ENCODE measurements at places on chromosomes 2 and 18.

DNA sequence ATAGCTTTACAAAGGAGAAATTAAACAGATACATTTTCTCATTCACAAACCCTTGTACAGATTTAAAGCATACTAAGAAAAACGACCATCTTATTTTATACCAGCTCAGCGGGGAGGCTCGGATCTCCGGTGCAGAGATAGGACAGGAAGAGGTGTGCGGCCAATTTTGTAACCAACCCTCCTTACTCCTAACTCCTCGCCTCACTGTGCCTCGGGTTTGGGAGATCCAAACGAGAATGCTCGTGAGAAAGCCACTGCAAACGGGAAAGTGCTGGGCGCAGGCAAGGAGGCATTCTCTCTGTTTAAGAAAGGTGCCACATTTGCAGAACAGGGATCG, 1.2 kb downstream of the KDSR start:
- no peak for DNase-seq

DNA sequence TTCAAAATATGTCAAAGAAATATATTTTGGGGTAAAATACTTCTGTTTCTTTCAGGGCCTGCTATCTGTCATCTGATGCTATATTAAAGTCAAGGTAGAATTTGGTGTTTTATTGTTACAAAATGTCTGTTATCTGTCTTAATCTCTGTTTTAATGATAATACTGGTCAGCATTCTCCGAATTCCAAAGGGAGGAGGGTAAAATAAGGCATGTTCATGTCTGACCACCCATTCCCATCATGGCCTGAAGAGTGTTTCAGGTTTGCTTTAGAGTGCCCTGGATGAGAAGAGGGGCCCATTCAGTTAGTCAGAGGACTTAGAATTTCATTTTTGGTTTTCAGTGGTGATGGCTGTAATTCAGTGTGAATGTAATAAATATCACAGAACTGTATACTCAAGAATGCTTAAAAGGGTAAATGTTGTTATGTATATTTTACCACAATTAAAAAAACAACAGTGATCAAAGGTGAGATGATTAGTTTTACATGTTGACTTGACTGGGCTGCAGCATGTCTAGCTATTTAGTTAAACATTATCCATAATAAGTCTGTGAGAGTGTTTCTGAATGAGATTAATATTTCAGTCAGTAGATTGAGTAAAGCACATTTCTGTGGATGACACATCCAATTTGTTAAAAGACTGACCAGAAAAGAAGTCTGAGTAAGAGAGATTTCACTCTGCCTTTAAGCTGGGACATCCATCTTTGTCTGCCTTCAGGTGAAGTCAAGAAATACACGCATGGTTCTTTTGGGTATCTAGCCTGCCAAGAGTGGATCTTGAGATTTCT, 467.9 kb upstream of the SYT4 start:
- no peak for DNase-seq

DNA sequence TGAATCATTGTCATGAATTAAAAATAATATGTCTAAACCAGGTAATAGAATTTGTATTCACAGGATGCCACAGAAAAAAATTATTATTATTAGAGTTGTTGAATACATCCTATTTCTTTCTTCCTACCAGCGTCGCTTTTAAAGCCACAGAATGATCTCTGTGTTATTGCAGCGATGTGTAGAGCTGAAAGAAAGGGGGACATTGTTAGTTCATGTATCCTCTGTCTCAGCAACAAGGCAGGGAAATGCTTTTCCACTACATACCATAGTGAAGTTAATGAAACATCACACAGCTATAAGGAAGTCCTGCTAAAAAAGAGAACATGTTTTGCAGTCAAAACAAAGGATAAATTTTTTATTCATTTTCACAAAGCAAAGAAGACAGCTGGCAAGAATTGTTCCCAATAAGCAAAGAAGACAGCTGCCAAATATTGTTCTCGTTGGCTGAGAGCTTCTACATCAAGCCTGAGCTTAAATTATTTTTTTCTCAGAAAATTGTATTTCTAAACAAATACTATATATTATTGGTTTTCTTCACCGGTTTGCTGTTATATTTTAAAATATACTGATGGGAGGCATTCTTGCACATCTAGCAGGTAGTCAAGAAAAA, 1234.4 kb downstream of the SUCLG1 start:
- no peak for DNase-seq

DNA sequence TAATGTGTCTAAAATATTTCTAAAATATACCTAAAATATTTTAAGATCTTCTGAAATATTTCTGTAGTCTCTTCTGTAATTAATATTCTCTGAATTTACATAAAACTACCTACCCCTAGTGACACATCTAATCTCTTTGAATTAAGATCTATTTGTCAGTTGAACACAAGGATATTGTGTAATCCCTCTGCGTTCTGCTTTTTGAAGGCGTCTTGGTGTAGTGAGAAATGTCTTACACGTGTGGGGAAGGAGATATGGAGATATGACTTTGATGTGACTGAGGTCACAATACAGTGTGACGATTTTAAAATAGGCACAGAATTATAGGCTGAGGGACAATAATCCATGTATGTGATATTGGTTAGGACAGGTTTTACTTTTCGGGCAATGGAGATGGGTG, 79.8 kb downstream of the DOK6 start:
- no peak for DNase-seq

GRCh38 chr2:159614534-159615366, 1.6 kb downstream of the BAZ2B start:
- DNase-seq: no peak

- DNase-seq: no peak
Observed at GRCh38 chr2:73069855-73070642, 1.5 kb downstream of the SFXN5 start.

- no peak for DNase-seq
Observed at GRCh38 chr2:10316336-10316735, 13.6 kb downstream of the HPCAL1 start.

DNA sequence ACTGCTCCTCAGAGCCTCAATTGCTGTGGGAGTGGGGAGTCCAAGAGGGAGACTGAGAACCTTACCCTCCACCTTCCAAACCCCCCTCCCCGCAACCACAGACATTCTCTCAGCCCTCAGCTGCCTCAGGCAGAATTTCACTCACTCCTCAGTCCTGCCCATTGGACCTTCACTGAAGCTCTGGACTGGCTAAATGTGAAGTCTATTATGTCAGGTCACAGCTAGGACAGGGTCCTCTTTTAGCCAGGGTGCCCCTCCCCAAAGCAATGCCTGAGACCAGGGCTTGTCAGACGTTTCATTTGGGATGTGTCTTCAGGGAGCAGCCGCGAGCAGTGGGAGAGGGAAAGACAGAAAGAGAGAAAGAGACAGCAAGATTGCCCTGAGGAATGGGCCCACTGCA, 199.3 kb upstream of the CCDC68 start:
- DNase-seq: no peak

GRCh38 chr2:16053437-16054257, 113.3 kb downstream of the MYCN start:
- DNase-seq: no peak

DNA sequence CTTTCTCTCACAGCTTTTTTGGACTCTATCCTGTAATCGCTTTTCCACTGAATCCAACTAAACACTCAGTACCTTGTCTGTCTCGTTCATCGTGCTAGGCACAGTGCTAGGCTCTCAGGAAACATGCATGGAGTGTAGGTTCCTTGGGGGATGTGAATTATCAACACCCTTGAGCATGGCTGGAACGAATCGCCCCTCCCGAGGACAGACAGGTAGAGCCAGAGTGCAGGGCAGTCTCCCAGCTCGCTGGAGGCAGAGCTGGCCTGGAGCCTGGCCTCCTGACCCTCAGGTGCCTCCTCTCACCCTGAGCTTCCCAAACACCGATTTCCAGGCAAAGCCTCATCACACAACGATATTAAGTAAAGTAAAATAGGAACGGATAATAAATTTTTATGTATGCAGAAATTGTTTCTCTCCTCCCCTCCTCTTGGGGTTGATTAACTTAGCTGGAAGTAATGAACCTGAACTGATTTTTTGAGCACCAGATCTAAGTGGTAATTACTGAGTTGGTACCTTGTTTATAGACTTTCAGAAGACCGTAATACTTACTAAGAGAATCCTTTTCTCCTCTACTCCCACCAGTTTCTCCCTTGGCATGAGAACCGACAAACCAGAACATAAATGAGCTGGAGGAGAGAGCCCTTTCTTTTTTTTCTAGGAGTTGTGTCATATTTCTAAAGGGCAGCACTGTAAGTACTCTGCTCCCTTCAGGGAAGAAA, 90.5 kb downstream of the MSH2 start:
- DNase-seq: no peak

GRCh38 chr18:34691614-34692013, 18.5 kb upstream of the DTNA start:
- no peak for DNase-seq

- no peak for DNase-seq
Observed at GRCh38 chr2:23359631-23360567, 25.1 kb upstream of the KLHL29 start.

DNA sequence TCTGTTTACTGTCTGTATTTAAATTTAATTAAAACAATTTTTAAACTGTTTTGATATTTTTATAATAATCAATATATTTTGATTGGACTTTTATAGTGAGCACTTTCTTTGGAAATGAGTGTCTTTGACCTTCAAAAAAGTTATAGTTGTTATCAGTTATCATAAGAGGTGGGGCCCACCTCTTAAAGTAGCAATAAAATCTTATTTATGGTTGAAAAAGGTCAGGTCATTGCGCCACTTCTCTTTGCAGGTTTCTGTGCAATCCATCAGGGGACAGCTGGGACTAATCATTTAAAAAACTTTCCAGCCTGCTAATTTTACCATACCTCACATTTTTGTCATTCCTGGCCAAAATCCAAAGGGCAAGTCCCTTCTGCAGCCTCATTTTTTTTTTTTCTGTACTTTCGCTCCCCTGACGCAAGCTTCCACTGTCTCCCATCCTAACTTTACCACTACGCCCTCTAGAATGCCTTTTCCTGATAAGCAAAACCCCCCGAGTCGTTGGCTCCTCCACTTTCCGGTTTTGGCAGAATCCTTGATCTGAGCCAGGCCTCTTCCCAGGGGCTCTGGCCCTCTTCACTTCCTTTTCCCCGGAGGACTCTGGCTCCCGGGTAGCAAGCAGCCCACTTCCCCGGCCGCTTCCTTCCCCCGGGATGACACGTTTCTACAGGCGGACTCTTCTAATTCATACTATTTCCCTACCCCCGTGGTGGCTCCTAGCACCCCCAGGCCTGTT, 1.1 kb upstream of the SEH1L start:
- DNase-seq: no peak

GRCh38 chr2:63898839-63899238, 57.1 kb downstream of the UGP2 start:
- DNase-seq: no peak

DNA sequence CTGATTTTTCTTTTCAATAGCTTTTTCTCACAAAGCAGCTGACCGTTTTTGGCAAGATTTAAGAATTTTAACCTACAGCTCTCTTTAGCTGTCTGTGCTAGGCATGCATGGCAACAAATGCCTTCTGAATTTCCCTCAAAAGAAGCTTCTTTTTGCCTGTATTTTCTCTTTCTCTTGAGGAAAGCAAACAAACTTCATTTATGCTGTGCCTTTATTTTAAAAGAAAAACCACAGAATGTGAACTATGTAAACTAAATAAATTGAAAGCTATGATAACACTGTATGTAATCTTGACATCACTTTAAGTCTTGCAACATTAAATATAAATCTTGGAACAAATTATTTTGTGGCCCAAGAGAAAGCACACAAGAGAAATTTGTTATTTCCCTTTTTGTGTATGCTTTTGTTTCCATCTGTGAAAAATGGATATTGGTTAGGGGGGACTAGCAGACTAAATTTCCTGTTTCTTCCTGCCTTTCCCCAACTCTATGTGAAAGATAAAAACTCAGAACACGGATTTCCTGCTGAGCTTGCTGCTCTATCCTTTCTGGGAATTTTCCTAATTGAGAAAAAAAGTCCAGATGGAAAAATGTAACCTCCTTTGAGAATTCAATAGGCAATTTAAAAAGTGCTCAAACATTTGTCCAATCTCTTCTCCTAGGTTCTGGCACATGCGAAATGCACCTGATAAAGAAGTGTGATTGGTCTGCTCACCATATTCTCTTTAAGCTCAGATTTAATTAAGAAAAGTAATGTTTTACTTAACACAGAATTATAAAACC, 20.9 kb upstream of the TFPI start:
- DNase-seq: no peak

- no peak for DNase-seq
Observed at GRCh38 chr2:644871-645270, 32.3 kb downstream of the TMEM18 start.

GRCh38 chr2:190571686-190572085, 37.2 kb upstream of the NEMP2 start:
- no peak for DNase-seq

DNA sequence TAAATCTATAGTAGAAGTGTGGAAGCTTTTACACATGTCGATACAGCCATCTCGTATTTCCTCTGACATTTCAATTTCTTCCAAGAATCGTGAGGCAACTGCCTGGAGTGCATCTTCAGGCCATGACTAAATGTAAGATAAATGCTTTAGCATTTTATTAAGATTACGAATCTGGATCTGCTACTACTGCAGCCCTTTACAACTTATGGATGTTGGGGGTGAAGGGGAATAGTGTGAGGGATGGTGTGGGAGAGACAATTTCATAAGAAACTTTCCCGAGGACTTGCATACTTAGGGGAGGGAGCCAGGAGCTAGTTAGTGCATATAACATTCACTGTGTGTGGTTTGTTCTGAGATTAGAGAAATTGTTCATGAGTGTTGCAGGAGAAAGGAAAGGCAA, 204.8 kb downstream of the SLC39A10 start:
- no peak for DNase-seq

DNA sequence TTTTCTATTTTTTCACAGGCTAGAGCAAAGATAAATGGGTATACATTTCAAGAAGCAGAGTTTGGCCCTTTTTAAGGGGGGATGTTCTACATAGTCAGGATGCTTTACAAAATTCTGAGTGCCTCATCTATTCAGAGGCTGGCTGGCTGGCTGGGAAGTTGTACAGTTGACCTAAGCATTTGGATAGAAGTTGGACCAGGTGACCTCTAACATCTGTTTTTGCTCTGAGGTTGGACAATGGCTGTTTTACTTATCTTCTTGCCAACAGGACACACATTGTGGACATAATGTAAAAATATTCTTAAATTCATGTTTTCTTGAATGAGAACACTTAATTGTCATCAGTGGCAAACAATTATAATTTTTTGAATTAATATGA, 205.4 kb downstream of the PTPRM start:
- DNase-seq: no peak

- no peak for DNase-seq
Observed at GRCh38 chr2:113277474-113278072, 1.1 kb downstream of the PAX8 start.

GRCh38 chr2:120737340-120738101, 1.9 kb downstream of the GLI2 start:
- no peak for DNase-seq

DNA sequence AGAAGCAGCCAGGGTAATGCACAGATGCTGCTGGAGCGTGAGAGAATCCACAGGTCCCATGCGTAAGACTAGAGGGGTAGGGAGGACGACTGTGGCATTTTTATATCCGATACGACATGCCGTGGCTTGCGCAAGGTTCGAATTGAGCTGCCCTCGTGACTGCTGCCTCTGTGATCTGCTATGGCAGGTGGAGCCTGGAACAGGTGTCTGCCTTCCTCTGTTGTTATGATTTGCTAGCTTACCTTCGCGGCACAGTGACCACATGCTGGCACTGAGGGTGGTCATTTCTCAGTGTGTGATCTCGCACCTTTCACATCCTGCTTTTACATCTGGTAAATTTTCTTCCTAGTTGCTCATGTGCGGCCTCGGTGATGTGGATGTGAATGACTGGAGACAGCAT, 240.2 kb downstream of the ALPK2 start:
- DNase-seq: no peak
